ENCODE measurements at places on chromosomes 12 and 14.

GRCh38 chr14:105436891-105437722 lies 17.5 kb downstream of the MTA1 start:
- no peak for DNase-seq

DNA sequence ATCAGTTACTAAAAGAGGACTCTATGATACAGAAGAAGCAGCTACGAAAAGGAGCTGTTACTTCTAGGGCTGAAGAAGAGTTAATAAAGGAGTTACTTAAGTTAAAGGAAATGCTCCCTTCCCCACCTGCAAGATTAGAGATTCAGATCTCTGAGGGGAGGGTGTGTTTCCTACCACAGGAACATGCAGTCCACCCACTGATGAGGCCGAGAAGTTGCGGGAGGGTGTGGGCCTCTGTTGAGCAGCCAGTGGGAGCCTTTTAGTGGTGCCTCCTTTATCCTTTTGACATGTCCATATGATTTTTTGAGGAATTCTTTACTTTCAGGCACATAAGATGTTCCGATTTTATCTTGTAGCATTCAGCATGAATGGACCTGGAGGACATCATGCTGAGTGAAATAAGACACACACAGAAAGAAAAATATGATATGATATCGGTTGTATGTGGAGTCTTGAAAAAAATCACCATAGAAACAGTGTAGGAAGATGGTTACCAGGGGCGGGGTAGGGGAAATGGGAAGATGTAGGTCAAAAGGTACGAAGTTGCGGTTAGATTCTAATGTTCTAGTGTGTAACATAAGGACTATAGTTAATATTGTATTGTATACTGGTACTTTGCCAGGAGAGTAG lies 4.4 kb upstream of the M6PR start:
- no peak for DNase-seq

DNA sequence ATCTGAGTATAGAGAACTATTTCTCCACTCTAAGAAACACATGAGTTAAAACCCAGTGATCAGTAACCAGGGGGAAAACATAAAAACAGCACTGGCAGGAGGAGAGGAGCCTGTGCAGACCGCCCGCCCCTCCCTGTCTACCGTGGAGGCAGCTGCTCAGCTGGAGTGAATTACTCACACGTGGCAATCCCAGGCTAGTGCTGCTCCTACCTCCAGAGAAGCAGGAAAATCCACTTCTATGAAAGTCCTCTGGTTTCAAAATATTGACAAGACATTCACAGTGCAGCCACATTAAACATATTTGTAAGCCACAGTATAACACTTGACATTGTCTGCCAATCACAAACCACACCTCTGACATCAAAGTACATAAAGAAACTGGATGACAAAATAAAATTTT lies 16.7 kb downstream of the TMEM132D start:
- no peak for DNase-seq

DNA sequence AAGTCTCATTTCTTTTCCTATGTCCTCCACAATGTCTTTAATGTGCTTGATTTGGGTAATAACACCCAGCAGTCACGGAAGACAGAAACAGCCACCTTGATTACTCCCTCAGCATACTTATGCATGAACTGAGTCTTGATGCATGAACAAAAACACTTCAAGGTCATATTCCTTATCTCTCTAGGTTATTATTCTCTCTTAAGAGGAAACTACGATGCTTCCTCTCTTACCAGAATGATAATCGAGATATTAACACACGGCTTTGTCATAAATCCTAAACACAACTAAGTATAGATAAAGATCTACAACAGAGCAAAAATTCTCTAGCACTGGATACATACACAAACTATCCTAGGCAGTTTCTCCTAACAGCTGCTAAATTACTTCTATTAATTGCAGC lies 583.5 kb upstream of the ATP2B1 start:
- no peak for DNase-seq

DNA sequence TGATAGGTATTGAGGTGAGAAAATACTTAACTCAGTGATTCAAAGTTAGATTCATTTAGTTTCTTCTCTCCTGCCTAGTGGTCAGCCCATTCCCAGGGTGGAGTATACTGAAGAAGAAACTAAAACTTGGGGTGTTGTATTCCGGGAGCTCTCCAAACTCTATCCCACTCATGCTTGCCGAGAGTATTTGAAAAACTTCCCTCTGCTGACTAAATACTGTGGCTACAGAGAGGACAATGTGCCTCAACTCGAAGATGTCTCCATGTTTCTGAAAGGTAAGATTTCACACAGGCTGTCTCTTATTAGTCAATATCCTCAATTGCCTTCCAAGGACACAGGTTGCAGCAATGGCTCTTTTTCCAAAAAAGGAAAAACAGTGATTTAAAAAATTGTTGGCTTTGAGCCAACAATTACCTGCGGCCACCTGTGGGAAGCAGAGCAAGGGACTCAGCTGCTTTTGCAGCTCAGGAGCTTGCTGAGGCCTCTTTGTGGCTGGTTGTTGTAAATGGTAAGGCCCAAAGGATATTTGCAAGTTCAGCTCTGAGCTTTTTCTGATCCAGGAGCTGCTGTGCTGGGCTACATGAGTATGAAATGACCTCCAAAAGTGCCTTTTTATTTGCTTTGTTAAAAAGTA lies 33.9 kb downstream of the TPH2 start:
- no peak for DNase-seq

DNA sequence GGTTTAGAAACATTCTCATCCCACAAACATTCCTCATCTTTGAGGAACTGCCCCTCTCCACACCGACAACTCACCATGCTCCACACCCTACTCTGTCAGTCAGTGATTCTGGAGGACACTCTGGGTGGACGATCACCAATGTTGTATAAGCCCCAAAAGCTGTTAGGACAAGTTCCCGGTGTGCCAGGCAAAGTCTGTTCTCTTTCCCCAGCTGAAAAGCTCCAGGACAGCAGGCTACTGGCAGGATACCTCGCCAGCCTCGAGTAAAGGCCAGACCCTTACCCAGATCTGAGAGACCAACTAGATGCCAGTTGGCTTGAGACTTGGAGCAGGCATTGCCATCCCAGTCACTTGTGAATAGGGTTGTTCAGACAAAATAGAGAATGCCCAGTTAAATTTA lies 12.0 kb downstream of the KRT5 start:
- no peak for DNase-seq

DNA sequence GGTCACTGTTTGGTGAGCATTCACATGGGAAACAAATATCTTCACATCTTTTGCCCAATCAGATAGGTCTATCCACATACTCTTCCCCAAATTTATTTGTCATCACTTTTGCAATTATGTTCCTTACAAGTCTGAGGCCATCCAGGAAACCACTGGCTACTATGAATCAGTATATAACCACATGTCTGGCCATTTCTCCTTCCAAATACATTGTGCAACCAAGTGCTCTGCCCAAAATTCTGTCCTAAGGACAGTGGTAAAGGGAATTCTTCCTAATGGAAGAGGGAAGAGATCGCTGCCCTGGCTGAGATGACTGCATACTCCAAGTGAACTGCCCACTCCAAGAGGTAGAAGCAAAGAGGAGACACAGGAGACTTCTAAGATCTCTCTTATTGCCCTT lies 148.9 kb upstream of the MAX start:
- no peak for DNase-seq

DNA sequence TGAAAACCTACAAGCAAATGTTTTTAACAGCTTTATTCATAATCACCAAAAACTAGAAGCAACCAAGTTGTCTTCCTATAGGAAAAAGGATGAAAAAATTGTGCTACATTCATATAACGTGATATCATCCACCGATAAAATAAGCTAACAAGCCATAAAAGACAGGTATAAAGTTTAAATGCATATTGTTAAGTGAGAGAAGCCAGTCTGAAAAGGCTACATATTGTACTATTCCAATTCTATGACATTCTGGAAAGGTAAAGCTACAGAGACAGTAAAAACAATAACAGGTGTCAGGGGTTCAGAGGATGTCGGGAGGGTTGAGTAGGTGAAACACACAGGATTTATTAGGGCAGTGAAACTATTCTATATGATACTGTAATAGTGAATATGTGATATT lies 22.7 kb downstream of the CDKL1 start:
- DNase-seq, result no peak

DNA sequence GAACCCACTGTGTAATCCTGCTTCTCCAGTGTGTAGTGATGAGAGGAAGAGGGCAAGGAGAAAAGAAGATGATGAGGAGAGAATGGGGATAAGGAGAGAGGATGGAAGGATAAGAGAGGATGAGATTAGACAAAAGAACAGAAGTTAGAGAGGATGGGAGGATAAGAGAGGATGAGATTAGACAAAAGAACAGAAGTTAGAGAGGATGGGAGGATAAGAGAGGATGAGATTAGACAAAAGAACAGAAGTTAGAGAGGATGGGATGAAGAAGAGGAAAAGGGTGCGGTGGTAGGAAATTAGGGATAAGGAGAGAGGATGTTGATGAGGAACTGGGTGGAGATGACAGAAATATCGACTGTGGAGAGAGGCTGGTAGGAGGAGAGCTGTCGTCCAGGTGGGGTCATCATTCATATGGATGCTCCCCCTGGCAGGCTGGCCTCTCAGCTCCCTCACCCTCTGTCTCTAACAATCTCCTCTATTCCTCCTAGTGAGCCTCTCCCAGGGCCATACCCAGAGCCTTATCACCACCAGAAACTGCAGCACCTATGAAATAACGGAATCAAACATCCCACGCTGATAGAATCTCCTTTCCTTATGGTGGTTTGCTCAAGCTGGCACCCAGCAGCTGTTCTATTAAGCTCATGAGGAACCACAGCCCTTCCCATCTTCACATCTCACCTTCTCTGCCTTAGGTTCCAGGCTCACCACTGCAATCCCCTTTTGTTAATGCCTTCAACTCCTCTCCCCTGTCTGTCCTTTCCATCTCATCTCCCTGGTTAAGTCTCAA lies 6.0 kb upstream of the CIROP start:
- DNase-seq, result no peak

DNA sequence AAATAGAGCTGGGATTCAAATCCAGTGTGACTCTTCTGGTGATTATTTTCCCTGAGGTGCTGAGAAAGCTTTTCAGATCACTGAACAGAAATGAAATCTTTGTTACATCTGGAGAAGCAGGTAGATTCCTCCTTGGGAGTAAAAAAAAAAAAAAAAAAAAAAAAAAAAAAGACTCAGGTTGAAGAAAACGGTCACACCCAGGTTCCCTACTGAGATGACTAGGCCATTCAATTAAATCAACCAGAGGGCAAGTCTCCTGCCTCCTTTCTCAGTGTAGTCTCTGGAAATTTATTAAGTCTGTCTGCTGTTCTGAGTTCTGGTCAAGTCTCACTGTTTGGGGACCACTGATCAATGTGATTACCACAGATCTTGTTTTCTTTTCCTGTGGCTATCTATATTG lies 24.0 kb downstream of the ARG2 start:
- no peak for DNase-seq

DNA sequence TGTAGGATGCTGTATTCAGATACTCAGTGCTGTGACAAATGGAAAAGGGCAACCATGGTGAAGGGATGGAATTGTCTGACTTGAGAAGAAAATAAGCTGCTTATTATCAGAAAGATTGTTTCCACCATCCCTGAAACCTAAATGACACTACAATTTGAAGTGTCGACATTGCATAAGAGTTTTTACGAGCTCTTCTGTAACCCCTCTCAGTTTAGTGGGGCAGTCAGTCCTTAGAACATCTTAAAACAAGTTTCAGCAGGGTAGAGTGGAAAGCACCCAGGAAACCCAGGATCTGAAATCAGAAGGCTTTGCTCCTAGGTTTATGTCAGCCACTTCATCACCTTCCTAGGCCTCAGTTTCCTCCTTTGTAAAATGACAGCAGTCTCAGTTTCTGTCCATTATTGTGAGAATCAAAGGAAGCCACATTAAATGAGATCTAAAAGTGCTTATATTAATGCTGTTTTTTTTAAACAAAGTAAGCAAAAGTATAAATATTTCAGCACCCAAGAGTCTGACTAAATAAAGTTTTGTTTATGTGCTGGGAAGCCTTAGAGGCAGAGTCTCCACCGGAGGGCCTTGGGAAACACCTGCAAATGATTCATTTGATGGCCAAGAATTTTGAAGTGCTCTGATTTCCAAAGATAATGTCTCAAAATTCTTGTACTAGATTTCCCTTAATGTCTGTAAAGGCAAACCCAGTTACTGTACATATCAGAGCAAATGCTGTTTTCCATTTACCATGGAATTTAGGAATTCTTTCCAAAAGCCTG lies 1.8 kb downstream of the IFT43 start:
- DNase-seq, result no peak

- no peak for DNase-seq
Observed at GRCh38 chr12:52091869-52092268, 12.4 kb downstream of the SMIM41 start.

GRCh38 chr14:80164991-80165721 lies 46.1 kb downstream of the DIO2 start:
- DNase-seq, result no peak

DNA sequence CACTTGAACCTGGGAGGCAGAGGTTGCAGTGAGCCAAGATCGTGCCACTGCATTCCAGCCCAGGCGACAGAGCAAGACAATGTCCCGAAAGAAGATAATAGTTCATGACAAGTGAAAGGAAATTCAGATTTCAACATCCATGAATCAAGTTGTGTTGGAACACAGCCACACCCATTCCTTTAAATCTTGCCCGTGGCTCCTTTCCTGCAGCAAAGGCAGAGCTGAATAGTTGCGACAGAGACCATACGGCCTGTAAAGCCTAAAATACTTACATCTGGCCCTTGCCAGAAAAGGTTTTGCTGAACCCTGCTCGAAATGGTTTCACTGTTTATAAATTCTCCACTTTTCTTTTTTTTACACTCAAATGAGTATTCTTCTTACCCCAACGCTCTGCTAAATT lies 17.7 kb upstream of the ITPK1 start:
- peak; percentile 72 for DNase-seq

GRCh38 chr14:93946104-93946503 lies 19.0 kb downstream of the FAM181A start:
- no peak for DNase-seq

GRCh38 chr12:114194066-114194465 lies 211.9 kb downstream of the TBX5 start:
- DNase-seq, result no peak

Data from H4 (cell line).